ENCODE measurements at places on chromosomes 3 and 15.

- no peak for DNase-seq
Measured at GRCh38 chr3:3447641-3448040, 268.1 kb upstream of the CRBN start.

- DNase-seq: peak; percentile 17
Measured at GRCh38 chr3:69033470-69033869, 18.7 kb downstream of the TMF1 start.

GRCh38 chr3:127990051-127990450, 62.2 kb upstream of the SEC61A1 start:
- DNase-seq: no peak

DNA sequence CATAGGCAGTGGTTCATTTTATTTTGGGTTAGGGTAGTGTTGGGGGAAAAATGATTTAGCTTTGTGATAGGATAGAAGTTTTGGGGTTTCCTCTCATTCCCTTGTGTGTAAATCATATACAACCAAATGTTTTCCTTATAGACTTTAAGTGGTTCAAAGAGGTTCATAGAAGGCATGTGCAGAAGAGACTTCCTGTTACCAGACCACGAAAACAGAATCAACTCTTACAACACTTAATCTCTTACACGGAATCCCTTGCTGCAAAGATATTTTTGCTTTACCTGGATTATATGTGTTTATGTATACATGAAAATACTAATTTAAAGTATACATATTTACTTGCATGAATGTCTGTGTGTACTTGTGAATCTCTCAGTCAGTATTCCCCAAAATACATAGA, 2.9 kb downstream of the TMOD2 start:
- DNase-seq: no peak

DNA sequence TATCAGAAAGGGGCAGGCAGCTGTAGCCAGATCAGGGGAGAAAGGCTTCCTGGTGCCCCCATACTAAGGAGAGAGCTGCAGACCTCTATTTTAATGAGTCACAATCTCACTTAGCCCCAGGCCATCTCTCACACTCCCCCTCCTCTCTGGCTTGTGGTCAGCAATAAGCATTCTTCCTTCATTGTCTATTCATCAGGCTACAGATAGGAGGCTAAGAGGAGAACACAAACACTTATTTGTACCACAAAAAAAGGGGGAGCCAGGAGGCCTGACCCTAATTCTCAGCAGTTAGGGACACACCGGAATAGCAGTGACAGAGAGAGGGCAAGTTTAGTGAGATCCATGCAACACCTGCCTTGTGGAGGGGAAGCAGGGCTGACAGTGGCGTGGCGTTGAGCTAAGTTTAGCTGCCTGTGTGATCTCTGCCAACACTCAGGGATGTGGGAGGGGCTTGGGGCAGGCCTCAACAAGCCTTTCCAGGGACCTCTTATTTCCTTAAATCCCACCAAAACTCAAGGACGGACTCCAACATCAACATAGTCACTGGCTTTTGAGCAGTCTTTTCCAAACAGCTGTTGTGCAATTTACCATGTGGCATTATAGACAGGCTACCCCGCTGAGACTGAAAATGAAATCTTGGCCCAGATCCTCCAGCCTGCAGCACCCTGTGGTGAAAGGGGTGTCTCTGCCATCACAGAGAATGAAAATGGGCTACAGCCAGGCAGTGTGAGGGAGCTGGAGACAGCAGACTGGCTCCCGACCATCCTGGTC, 191.9 kb upstream of the TSC22D2 start:
- DNase-seq: no peak

- DNase-seq: no peak
Measured at GRCh38 chr15:80020731-80021130, 38.7 kb upstream of the ZFAND6 start.

DNA sequence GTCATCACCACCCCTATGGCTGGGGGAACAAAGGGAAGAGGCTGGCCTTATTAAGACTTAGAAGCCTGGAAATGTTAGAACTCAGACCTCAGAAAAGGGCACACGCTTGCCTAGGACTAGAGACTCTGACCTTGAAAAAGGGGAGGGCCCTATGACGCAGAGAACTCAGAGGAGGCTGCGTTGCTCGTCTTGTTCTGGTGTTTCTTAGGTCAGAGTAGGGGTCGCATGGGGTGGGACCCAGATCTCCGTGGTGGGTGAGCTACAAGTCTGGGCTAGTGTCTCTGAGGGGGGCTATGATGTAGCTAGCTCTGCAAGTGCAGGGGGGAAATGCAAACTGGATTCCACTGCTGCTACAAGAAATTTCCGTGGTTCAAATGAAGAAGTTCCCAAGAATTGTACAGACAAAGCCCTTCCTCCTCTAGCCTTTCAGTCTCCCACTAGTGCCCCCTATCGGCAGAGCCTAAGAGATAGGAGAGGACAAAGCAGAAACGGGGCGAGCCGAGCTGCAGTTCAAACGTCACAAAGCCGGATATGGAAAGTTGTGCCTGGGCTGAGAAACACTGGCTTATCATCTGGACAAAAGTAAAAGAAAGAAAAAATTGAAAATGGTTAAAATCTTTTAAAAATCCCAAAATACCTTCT, 392.9 kb upstream of the ROBO2 start:
- no peak for DNase-seq

DNA sequence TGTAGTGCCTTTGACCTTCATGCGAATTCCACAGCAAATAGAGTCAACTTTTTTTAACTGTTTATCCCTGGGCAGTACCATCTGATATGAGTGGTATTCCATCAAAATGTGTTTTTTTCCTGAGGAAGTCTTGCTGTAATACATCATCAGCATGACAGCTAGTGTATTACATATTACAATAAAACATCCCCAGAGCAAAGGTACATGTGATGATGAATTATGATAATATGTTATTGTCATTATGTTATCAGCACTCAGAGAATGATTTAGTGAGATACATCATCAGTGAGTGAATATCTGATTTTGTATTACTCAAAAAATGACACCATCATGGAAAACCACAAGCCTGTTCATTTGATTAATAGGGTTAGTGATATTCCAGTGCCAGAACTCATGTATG, 69.7 kb upstream of the ARL6 start:
- no peak for DNase-seq

DNA sequence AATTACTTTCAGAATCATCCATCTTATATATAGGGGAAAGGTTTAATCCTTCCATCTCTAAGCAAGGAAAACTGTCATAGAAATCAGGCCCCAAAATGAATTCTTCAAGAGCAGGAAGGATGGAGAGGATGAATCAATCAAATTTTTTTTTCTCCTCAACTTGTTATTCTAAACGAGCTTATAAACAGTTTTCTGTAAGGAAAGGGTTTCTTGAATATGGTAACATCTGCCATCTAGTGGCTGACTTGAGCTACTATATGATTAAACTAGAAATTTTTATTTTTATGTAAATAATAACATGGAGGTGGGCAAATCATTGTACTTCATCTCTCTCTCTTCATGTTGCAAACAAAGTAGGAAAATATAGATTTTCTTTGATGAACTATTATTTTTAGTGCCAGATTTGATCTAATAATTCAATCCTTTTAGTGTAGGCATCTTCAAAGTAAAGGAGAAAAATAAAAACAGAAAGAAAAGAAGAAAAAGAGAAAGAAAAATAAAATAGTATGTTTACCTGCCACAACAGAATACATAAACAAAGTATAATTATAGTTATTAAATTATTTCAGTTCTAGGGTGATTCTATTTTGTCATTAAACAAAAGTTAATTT, 146.6 kb downstream of the SERPINI1 start:
- DNase-seq: no peak

- DNase-seq: no peak
Measured at GRCh38 chr15:48966595-48967301, 3.0 kb upstream of the SHC4 start.

- no peak for DNase-seq
Measured at GRCh38 chr3:171255236-171255806, 204.9 kb downstream of the TNIK start.

- no peak for DNase-seq
Measured at GRCh38 chr15:27681038-27681437, 418.1 kb downstream of the OCA2 start.
